Trophoblast cell (in vitro differentiated cells and primary cell): ENCODE measurements at places on chromosomes 6 and 20.

DNA sequence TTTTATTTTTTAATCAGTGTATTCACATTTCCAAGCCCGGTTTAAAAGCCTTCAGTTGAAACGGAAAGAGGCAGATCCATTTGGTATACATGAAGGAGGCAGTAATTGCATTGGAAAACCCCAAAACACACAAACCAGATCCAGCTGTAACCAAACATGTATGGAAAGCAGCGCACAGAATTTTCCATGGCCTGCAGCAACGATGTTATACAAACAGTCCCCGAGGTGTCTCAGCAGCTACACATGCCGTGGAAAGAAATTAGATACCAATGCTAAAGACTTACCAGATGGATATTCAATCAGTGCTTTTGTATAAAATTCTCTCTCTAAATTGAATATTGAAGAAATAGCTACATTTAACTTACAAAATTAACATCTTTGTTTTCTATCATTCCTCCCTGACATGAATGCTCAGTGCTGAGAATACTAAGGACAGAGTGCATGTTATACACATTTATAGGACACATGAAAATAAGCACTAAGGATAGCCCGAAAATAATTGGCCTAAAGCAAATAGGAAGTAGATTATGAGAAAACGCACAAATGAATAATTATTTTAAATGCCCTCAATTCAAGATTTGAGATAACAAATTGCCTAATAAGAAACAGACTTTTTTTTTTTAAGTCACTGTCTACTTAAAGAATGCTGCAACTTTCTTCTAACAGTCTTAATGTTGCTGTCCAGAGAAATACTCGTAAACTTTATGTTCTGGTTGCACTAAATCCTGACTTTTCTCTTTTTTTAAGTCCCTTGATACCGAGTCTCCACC is 713.1 kb downstream of the HDGFL1 start:
- H3K27ac ChIP-seq = no peak overlapping the region
- H3K4me3 ChIP-seq = no peak overlapping the region
- peaks cover 2% of the 10 kb centered on the region for H3K4me1 ChIP-seq

GRCh38 chr6:3277251-3277650 is 18.5 kb downstream of the PSMG4 start:
- no peak overlapping the region for H3K27ac ChIP-seq
- H3K4me1 ChIP-seq = no peaks in the 10 kb centered on the region

DNA sequence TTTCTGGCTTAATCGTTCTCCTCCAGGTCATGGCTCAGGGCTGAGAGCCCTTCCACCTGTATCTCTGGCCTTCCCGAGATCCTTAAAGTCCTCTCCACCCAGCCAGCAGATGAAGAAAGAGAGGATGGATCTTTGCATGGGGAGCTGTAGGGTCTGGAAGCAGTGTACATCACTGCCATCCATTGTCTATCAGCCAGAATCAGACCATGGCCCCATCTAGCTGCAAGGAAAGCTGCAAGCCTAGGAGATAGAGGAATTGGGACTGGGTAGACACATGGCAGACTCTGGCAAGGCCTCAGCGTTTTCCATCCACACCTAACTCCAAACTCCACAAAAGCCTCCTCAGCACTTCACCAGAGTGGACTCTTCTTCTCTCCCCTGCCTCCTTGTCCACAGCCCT is 113.8 kb upstream of the MAFB start:
- H3K4me3 ChIP-seq = no peak overlapping the region
- no peaks in the 10 kb centered on the region for H3K36me3 ChIP-seq
- no peaks in the 10 kb centered on the region for H3K27me3 ChIP-seq
- H3K27ac ChIP-seq = no peak overlapping the region
- no peaks in the 10 kb centered on the region for H3K4me1 ChIP-seq
- DNase-seq = no peak

GRCh38 chr6:72675396-72675795 is 53.5 kb downstream of the KCNQ5 start:
- H3K27ac ChIP-seq = no peak overlapping the region
- DNase-seq = peak; percentile 64
- H3K27me3 ChIP-seq = no peaks in the 10 kb centered on the region
- H3K4me1 ChIP-seq = peaks cover 3% of the 10 kb centered on the region
- H3K4me3 ChIP-seq = no peak overlapping the region

DNA sequence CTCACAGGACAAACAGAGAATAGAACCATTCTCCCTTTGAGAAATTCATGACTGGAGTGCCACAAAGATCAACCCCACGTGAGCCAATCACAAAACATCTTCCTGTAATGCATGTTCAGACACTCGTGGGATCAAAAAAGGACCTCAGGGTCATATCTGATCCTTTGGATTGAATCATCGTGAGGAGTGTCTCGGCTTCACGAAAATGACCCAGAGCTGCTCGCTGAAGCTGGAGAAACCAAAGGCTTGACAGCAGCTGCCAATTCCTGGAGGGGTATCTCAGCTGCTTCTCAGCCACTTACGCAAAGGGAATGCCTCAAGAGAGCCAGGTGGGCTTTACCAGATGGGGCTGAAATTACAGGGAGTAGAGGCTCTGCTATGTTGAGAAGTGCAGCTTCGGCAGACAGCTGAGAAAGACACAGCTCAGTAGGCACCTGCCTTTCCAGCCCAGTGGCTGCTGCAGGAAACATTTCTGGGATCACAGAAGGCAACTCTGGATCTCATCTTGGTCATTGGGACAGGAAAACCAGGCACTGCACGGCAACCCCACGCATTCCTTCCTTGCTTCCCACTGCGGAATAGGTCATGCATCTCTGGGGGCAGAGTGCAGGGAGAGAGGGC is 813.1 kb downstream of the KIF16B start:
- H3K27ac ChIP-seq = peak overlapping the region; percentile 60
- DNase-seq = no peak
- H3K4me3 ChIP-seq = no peak overlapping the region
- no peaks in the 10 kb centered on the region for H3K36me3 ChIP-seq
- no peaks in the 10 kb centered on the region for H3K27me3 ChIP-seq

DNA sequence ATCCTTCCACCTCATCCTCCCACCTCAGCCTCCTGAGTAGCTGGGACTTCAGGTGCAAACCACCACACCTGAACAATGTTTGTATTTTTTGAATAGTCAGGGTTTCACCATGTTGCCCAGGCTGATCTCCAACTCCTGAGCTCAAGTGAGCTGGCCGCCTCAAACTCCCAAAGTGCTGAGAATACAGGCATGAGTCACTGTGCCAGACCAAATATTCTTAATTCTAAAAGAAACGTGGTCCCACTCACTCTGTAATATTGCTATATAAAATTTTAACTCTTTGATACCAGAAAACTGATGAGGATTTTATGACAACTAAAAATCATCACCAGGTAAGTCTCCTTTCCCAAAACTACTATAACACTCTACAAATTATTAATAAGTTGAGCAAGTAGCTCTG is 716.8 kb upstream of the GJE1 start:
- H3K36me3 ChIP-seq = no peaks in the 10 kb centered on the region
- no peaks in the 10 kb centered on the region for H3K27me3 ChIP-seq

DNA sequence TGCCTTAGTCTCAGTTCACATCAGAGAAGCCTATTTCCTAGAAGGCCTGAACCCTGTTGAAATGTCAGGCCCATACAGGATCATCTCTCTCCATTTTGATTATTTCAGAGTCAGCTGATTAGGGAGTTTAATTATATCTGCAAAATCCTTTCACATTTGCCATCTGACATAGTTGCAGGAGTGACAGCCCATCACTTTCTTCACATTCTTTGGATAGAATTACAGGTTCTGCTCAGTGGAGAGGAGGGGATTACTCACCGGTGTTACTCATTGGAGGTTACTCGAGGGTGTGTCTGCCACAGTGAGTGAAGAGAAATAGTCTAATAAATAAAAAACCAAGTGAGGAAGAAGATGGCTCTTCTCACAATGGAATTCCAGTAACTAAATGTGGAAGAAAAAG is 216.8 kb downstream of the TMEM242 start:
- H3K36me3 ChIP-seq = peaks cover 2% of the 10 kb centered on the region
- H3K27me3 ChIP-seq = no peaks in the 10 kb centered on the region
- peak; percentile 76 for DNase-seq
- peaks cover 6% of the 10 kb centered on the region for H3K4me1 ChIP-seq
